ENCODE measurements at places on chromosomes 5 and 9. TPM values are rescaled to one million over a fixed set of nuclear protein-coding genes. Genes with fewer than 3 reads are reported as not detected.

GRCh38 chr9:108724652-108725051 is 131.1 kb downstream of the ACTL7B start:
- no peak for DNase-seq

- DNase-seq, result no peak
Observed at GRCh38 chr5:139395844-139396640, 1.1 kb upstream of the PROB1 start.

CKMT2 gene
- 7.1 TPM for total RNA-seq

GRCh38 chr9:86557063-86557766 is 203.0 kb upstream of the TUT7 start:
- DNase-seq, result no peak

COMMD10 gene
- 47.9 TPM for total RNA-seq

STING1 gene
- total RNA-seq, result 137 TPM

DNA sequence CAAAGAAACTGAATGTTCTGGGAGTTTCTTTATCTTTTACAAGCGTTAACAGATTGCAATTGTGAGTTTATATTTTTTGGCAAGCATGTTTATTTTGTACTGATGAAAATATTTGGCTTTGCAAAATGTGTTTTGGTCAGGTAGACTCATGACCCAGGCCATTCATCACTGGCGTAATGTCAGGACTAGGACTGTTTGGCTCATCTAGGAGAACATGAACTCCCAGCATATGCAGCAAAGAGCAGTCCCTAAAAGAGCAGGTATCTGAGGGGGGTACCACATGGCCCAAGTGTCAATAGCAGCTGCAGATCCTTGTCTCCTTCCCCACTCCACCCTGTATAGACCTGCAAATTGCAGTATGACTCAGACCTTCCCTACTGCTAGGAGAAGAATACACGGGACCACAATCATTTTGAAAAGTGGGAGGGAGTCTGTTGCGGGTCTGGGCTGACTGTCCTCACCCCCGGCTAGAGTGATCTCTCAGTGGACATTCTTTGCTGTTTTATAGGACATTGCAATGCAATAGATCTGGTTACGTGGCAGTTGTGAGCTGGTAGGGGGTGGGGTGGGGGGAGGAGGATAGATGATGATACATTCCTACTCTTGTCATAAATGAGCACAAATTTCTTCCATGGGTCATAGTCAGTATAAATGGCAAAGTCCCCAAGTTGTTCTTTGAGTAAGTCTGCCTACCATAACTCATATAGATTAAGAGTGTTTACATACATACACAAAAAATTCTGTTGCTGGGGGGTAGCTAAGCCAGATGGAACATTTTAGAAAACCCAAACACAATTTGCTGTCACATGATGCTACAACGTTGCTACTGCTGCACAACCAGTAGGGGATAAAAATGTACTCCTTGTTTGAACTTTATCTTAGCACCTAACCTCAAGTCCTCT is 20.8 kb upstream of the SNCAIP start:
- no peak for DNase-seq

DNA sequence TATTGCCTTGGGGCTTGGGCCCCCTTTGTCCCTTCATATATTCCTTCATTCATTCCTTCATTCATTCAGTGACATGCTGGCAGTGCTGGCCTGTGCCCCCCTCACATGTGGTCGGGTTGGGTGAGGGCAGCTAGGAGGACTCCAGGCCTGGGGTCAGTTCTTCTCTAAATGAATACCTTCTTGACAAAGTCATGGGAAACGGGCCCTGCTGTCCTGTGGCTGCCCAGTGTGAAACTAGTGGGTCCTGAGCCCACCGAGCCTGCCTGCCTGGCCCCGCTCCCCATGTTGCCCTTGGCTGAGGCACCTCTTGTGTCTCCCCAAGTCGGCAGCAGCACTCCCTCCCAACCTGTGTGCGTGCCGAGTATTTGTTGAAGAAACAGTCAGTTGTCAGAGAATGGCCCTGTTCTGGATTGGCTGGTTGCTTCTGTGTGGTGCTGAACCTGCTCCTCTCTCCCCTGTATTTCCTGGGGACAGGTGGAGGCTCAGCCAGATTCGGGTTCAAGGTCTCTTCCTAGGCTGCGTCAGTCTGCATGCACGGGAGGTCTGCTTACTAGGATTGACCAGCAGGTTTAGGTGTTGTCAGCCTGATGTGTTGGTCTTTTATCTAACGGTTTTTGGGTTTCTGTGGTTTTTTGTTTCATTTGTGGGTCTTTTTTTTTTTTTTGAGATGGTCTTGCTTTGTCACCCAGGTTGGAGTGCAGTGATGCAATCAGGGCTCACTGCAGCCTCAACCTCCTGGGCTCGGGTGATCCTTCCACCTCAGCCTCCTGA is 3.0 kb upstream of the CEL start:
- DNase-seq, result no peak

GRCh38 chr9:79131246-79131774 is 440.5 kb upstream of the TLE4 start:
- DNase-seq, result no peak

DNA sequence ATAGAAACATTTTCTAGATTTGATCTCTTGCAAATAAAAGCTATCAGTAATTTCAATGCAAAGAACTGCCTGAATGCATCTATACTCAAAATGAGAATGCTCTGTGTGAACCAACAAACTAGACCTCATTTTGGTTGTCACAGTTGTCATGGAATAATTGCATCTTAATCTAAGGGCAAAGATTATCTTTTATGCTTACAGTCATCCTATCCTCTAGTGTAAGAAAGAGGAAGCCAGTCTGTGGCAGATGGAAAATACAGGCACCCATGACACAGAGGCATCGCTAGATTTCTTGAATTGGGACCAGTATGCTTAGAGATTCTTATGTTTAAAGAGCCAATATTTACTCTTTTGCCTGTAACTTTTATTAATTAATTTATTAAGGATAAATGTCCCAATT is 95.0 kb downstream of the MACIR start:
- no peak for DNase-seq

DCAF12 gene
- 49.2 TPM for total RNA-seq

DNA sequence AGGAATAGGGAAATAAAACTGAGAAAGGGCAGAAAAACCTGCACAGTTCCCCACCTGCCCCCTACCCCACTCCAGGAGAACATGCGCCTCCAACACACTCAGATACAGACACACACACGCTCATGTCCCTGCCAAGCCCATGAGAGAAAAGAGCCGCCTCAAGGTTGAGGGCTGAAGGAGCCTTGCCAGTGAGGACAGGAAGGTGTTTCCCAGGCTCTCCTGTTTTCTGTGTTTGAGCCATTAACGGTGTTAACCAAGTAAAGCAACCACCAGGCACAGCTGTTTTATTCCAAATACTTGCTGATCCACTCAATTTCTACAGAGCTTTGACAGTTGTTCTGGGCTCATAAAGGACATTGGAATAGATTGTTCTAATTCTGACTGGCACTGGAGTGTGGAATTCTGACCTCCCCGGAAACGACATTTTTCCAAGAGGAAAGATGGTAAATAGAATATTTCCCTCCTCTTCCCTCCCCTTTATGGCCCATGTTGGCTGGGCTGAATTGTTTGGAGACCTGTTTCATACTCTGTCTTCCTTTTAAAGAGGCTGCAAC is 238.0 kb downstream of the DMAC1 start:
- no peak for DNase-seq

GRCh38 chr5:180467028-180467975 is 26.9 kb upstream of the CNOT6 start:
- DNase-seq, result peak; percentile 77

GABRA6 gene
- not detected for total RNA-seq

CD72 gene
- total RNA-seq, result 74.4 TPM

TUSC1 gene
- total RNA-seq, result 9.1 TPM

DNA sequence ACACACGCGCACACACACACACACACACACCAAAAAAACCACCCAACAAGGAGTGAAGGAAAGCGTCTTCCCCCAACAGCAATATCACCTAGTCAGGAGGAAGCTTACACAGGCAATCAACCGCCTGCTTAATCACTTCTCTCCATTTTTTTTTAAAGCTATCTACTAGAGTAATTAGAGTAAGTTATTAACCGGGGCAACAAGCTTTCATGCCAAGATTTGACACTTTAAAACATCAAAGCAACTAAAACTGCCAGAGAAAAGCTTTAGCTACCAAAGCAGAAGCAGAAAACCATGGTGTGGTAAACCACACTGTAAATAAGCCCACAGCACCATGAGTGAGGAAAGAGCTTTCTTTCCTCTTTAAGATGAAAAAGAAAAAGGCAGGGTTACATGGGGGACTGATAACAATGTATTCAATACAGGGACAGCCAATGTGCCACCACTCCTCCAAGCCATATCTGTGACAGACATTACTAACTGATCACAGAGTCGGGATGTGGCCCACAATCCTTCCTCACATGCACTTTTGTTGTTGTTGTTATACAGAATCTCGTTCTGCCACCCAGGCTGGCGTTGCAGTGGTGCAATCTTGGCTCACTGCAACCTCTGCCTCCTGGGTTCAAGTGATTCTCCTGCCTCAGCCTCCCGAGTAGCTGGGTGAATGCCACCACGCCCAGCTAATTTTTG is 282.1 kb downstream of the CRB2 start:
- no peak for DNase-seq

DNA sequence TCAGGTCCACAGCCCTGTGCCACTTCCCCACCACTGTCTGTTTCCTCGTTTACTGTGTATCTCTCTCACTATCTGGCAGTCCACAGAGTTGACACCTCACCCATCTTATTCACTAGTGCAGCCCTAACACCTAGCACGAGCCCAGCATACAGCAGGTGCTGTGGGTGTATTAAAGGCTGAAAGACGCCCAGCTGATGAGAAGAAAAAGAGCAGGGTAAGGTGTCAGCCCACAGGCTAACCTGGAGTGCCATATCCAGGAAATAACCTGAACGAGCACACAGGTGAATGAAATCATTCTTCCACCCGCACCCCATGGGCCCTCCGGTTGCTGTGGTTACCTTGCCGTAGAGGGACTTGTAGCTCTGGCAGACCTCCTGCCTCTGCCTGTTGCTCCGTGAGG is 18.6 kb downstream of the ANXA6 start:
- no peak for DNase-seq

GRCh38 chr5:6402939-6403338 is 24.6 kb upstream of the MED10 start:
- no peak for DNase-seq

CCNJL gene
- total RNA-seq, result 19.3 TPM

AFAP1L1 gene
- 18.8 TPM for total RNA-seq

SERINC5 gene
- 16.9 TPM for total RNA-seq

IFNW1 gene
- total RNA-seq, result not detected

- DNase-seq, result no peak
Observed at GRCh38 chr5:89253666-89254352, 370.8 kb upstream of the MEF2C start.

PLCXD3 gene
- 0.61 TPM for total RNA-seq

DNA sequence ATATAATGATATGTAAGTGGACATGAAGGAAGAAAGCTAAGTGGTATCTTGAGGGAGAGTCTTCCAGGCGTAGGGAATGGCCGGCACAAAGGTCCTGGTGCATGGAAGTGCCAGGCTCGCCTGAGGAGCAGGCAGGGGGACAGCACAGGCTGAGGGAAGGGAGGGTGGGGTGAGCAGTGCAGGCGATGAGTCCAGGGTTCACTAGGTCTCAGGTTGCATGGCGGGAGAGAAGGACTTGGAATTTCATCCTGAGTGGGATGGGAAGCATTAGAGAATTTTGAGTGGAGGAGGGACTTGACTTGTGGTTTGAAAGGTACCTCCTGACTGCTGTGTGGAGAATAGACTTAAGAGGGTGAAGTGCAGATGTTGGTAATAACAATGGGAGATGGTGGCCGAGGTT is 268.9 kb downstream of the ARHGEF28 start:
- no peak for DNase-seq

- no peak for DNase-seq
Observed at GRCh38 chr9:110802416-110803035, 133.9 kb downstream of the MUSK start.

- DNase-seq, result no peak
Observed at GRCh38 chr5:3912790-3913189, 317.2 kb downstream of the IRX1 start.

DNA sequence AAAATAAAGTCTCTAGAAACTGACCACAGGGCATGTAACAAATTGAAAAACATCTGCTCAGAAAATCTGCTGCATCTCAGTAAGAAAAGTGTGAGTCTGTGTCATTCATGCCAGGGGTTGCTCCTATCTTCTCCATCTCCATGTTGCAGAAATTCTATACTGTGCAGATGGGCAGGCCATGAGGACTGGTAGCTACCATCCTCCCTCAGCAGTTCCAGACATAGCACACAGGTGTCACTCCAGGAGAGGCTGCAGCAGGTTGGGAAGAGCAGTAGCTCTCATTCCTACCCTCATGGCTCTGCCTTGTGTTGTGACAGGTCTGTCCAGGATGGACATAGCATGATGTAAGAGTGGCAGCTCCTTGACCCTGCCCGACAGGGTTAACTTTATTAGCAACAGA is 173.4 kb downstream of the NDUFS4 start:
- no peak for DNase-seq

TMEM252 gene
- total RNA-seq, result not detected

PCDH1 gene
- total RNA-seq, result 11.4 TPM

CARD6 gene
- total RNA-seq, result 27.0 TPM

GRCh38 chr5:7586480-7586879 is 190.5 kb downstream of the ADCY2 start:
- DNase-seq, result no peak

IL3 gene
- not detected for total RNA-seq

- DNase-seq, result no peak
Observed at GRCh38 chr5:62065050-62065449, 241.0 kb upstream of the KIF2A start.

GRCh38 chr5:53002491-53002890 is 13.3 kb downstream of the ITGA2 start:
- no peak for DNase-seq

DNA sequence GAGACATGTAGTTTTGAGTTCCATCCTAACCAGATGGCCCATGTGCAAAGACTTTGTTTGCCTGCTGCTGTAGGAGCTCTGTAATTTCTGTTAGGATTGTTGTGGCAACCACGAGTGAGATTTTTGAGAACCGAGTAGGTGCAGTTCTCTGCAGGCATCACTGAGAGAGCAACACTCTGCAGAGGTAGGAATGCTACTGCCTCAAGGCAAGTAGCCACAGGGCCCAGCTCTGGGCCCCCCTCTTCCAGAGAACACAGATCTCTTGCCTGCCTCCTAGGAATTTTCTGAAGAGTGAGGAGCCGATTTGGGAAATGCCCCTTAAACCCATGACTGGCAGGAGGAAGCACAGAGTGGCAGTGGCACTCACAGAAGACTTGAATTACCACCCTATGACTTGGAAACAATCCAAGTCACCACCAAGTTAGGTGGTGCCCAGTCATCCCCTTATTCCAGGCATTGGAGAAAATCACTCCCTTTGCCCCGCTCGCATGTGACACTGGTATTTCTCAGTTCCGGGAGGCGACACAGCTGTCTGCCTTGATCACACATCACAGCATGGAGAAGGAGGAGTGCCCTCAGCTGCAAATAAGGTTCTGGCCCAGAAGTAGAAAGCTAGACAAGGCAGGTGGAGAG is 52.5 kb upstream of the SLC2A8 start:
- DNase-seq, result no peak

DNA sequence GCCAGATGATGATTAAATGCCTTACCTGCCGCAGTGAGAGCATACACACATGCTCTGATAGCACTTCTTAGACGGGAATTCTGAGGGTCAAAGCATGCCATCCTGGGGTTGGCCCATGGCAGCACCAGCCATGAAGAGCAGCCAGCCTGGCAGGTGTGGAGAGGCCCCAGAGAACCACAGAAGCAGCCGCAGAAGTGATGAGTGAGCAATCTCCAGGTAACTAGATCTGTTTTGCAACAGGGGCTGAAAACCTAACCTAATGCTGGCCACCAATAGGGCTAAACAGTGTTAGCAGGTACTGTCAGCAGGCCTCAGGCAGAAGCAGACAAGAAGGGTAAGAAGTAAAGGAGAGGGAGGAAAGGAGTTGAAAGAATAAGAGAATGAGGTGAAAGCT is 33.5 kb upstream of the HOMER1 start:
- DNase-seq, result no peak

TMEM232 gene
- total RNA-seq, result 3.4 TPM

ZBTB43 gene
- 13.5 TPM for total RNA-seq

ACTL7A gene
- not detected for total RNA-seq

SNX18 gene
- total RNA-seq, result 59.2 TPM

Data from spleen (tissue), 13 donors.